ELF-1 (cell line): ENCODE measurements at places on chromosomes 16 and 17.

DNA sequence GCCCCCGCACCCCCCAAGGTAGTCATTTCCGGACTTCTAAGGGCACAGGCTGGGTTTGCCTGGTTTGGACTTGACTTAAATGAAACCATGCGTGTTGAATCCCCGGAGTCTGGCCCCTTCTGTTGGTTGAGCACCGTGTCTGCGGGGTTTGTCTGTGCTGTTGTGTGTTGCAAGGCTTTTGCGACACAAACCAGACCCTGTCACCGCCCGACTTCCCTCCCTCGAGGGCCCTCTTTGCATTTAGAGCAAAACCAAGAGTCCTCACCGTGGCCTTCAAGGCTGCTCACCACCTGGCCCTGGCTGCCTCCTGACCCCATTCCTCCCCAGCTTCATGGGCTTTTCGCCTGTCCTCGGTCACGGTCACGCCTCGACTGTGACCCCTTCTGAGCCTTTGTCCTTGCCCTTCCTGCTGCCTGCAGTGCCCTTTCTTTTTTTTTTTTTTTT lies 7.4 kb downstream of the CRISPLD2 start:
- DNase-seq, result peak; percentile 81

DNA sequence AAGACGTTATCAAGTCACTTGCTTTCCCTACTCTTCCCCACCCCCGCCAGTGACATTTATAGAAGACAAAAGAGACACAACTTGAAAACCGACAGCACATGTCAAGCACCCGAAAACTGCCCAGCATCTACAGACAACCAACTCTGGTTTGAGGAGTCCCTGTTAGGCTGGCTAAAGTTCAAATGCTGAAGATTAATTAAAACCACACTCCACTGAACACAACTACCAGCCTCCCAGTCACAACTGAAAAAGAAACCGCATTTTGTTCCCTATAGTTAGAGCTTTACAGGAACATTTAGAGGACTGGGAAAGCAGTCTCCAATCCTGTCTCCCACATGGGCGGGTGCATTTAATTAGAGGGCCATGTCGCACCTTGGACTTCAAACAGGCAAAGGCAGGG lies 73.0 kb upstream of the COX10 start:
- DNase-seq, result no peak

DNA sequence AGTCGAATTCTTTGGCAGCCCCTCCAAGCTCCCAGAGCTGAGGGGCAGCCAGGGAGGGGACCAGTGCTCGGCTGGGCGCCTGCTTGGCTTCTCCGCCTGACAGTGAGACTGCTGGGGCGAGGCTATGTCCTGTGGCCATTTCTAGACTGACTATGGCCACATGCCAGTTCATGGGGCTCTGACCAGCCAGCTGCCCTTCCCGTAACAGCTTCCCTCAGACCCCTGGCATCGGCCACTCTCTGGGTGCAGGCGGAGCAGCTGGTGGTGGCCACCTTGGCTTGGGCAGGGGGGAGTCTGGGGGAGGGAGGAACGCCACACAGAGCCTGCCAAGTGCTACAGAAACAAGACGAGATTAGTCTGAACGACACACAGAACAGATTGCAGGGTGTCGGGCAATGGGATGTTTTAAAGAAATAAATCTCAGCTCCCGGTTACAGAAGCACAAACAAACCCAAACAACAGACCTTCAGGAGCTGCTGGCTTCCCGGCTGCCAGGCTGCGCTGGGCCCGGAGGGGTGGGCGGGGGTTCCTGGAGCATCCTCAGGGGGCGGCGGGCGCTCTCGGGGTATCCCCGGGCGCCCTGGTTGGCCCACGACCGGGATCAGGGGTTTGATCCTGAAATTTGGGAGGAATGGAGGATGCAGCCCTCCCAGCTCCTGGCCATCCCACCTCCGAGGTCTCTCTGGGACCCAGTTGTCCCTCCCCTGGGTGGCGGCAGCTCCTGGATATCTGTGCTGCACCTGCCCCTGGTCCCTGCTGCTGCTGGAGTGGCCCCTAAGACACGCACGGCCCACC lies 34.5 kb downstream of the TBC1D16 start:
- DNase-seq, result no peak

GRCh38 chr17:57413848-57414651 lies 157.7 kb downstream of the MSI2 start:
- no peak for DNase-seq

GRCh38 chr16:13429416-13429815 lies 490.5 kb upstream of the ERCC4 start:
- no peak for DNase-seq

DNA sequence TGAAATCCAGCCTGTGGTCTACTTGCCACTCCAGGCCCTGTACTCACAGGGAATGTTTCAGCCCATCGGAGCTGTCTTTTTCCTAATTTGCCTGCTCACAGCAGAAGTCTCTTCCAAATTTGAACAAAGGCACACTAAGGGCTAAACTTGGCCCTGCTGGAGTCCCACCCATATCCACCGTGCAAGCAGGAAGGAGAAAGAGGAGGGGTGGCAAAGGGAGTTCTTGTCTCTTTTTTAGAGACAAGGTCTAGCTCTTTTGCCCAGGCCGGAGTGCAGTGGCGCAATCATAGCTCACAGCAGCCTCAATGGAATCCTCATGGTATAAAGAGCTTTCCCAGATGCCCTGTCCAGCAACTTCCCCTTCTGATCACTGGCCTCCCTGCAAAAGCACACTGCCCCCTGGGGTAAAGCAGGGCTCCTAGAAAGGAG lies 2.7 kb upstream of the PRM1 start:
- DNase-seq, result peak; percentile 51

DNA sequence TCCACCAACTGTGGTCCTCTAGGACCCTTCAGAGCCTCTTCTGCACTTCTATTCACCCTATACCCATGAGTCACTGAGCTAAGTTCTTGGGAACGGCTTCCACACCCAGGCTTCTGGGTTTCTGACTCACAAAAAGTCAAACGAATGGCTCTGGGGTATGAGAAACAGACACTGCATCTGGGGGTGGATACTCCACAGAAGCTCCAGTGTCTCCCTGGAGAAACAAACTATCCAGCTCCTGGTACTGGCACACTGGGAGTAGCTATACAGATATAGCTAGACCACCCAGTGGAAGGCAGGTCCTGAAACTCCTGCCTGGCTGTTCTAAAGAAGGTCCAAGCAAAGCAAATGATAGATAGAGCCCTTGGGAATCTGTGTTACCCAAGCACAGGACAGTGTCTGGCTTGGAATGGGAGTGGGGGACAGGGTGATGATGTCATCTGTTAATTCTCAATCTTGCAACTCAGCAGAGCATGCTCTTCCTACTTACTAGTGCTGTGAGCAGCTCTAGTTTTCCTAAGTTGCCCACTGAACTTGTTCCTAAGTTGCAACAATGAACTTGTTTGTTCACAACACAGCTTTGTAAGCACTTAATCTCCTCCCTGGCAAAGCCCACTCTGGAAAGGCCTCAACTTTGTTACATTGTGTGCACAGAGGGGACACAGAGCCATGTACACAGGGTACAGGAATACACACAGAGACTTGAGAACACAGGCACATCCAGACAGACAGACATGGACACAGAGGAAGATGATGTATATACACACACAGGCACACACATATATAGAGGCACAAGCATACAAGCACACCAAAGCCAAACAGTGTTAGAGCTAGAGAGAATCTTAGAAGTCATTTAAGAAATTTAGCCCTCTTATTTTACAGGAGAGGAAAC lies 6.7 kb downstream of the MMP28 start:
- peak; percentile 75 for DNase-seq

GRCh38 chr17:17175917-17176316 lies 30.2 kb downstream of the PLD6 start:
- no peak for DNase-seq

GRCh38 chr16:73143576-73144422 lies 95.9 kb upstream of the ZFHX3 start:
- DNase-seq, result no peak

GRCh38 chr17:81722184-81723120 lies 10.4 kb downstream of the SLC25A10 start:
- DNase-seq, result no peak

- no peak for DNase-seq
Measured at GRCh38 chr17:60356940-60357339, 35.0 kb downstream of the USP32 start.

DNA sequence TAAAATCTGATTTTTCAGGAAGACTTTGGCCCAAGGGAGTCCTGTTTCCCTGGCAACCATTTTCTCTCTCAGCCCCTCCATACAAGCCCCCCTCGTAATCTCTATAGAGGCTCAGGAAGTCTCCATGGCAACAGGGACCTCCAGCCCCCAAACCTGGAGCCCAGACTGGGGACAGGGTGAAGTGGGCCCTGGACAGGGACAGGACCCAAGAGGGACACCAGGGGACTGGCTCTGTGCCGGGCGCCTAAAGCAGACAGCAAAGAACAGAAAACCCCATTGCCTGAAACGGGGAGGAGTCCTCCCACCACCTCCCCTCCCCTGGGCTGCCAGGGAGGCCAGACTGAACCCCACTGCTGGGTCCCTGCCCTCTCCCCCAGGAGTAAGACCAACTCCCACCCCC lies 40.6 kb downstream of the CPNE2 start:
- no peak for DNase-seq

DNA sequence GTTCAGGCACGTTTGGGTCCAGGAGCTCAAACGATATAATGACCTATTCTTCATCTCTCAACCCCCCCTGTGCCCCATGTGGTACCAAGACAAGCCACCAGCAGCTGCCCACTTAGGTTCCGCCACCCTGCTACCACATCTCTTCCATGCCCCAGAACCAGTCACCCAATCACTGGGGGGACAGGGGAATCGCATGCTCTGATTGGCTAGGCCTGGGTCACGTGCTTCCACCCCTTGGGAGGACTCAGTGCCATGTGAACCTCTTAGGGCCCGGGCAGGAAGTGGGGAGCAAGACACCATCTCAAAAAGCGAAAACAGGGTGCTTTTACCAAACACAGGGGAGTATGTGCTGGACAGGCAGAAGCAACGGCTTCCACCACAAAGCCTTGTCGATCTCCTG lies 91.3 kb downstream of the KATNIP start:
- no peak for DNase-seq

DNA sequence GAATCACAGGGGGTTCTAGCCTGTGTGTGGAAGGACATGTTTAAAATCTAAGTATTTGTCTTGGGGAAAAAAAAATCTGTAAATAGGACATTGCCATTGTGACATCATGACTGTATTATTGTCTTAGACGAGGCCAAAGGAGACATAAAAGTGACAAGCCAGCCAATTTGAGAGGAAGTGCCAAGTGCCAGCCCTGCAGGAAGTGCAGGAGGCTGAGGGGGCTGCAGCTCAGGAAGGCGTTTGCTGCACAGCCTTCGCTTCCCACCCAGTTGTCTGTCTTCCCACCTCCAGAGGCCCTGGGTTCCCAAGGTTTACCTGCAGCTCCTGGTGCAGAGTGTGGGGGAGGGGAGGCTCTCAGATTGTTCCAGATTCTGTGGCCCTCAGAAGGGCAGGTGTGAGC lies 1.3 kb downstream of the ADCY7 start:
- DNase-seq, result no peak

DNA sequence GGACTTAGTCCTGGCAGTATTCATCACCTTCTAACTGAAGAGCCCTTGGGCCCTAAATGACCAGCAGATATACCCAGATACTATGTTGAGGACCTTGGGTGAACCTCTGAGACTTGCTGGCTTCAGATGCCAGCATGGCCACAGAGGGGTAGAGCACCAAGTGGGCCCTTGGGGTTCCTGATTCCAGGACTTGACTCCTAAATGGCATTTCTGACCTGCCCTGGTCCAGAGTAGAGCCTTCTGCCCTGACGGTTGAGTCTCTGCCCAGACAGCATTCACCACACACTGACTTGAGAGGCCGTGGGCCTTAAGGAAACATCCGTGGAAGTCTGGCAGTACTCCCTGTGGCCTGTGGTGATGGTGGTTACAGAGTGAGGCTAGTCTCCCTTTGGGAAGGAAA lies 2.8 kb upstream of the APPBP2 start:
- no peak for DNase-seq

DNA sequence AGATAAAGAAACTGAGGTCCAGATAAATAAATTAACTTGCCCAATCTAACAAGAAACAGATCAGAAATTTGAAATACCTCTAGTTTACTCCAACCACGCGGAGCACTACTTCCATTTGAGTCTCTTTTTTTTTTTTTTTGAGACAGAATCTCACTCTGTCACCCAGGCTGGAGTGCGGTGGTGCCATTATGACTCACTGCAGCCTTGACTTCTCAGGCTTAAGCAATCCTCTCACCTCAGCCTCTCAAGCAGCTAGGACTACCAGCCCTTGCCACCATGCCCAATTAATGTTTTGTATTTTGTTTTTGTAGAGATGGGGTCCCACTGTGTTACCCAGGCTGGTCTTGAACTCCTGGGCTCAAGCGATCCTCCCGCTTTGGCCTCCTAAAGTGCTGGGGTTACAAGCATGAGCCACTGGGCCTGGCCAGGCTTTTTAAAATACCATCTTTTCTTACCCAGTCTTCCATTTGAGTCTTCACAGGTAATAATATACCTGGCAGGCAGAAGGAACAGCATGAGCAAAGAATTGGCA lies 3.3 kb upstream of the NACA2 start:
- no peak for DNase-seq

DNA sequence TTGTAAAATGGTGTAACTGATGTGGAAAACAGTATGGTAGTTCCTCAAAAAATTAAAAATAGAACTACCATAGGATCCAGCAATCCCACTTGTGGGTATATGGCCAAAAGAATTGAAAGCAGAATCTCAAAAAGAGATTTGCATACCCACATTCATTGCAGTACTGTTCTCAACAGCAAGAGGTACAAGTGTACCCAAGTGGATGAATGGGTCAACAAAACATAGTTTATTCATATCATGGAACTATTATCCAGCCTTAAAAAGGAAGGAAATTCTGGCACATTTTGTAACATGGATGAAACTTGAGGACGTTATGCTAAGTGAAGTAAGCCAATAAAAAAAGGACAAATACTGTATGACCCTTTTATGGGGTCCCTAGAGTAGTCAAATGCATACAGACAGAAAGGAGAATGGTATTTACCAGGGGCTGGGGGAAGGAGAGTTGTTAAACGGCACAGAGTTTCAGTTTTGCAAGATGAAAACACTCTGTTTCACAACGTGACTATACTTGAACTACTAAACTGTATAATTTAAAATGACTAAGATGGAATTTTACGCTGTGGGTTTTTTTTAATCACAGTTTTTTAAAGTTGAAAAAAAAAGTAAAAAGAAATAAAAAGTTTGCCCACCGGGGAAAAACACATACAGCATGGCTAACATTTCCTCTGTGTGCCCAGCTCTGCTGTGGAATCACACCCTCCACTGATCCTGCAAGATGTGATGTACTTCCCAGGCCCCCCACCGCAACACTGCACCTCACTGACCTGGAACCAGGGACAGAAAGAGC lies 6.1 kb downstream of the TVP23A start:
- DNase-seq, result no peak
